ENCODE measurements at places on chromosomes 6 and 20. TPM values are rescaled to one million over a fixed set of nuclear protein-coding genes. Genes with fewer than 3 reads are reported as not detected.

CGA gene
- not detected for total RNA-seq

TAGAP gene
- total RNA-seq, result 43.7 TPM

HLA-DQA2 gene
- total RNA-seq, result 13.2 TPM

ARMC2 gene
- total RNA-seq, result 6.1 TPM

KLHDC3 gene
- total RNA-seq, result 67.0 TPM

GSTA4 gene
- total RNA-seq, result 4.8 TPM

NSFL1C gene
- 81.3 TPM for total RNA-seq

SLC22A2 gene
- total RNA-seq, result not detected

BTN1A1 gene
- not detected for total RNA-seq
